H54 (cell line): ENCODE measurements at places on chromosomes 3 and 15.

DNA sequence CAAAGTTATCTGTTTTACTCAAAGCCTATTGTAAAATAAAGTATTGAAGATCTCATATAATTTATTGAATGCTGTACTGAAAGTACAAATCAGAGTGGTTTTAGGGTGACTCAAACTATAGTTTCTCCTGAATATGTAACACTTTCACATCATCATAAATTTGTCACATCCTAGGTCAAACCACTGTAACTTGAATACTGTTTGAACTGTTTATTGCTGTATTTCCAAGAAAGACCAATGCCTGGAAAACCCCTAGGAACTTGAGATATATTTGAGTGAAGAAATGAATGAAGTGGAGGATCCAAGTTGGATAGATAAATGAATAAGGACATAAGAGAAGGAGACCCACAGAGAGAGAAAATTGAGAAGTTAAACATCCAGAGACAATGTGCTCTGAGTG, 348.2 kb downstream of the GRM7 start:
- DNase-seq: no peak

DNA sequence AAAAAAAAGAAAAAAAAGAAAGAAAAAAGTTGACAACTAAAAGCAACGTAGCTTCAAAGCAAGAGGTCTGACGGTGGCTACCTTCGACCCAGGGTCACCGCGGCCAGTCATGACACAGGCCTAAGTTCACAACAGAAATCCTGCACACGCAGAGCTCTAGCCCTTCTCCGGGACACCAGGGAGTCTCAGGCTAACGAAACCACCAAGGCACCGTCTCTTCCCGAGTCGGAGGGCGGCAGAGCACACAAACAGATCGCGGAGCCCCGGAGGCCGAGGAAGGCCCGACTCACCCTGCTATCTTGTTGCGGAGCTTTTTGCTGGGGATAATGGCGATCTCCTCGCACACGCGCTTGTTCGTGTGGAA, 584 bp downstream of the RPS17 start:
- DNase-seq: no peak

DNA sequence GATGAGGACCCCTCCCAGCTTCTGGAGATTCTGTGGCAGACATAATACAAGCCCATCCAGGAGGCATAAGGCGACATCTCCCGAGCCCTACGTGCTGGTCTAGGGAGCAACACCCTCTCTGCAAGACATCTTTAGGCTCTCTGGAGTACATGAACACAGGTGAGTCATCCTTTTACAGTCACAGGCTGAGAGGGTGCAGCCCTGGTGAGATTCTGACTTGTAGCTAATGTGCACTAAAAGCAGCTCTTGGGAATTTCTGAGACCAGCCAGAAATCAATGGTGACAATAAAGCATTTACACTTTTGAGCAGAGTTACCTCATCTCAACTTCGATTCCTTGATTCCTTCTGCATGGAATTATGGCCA, 131.1 kb downstream of the XXYLT1 start:
- peak; percentile 89 for DNase-seq

DNA sequence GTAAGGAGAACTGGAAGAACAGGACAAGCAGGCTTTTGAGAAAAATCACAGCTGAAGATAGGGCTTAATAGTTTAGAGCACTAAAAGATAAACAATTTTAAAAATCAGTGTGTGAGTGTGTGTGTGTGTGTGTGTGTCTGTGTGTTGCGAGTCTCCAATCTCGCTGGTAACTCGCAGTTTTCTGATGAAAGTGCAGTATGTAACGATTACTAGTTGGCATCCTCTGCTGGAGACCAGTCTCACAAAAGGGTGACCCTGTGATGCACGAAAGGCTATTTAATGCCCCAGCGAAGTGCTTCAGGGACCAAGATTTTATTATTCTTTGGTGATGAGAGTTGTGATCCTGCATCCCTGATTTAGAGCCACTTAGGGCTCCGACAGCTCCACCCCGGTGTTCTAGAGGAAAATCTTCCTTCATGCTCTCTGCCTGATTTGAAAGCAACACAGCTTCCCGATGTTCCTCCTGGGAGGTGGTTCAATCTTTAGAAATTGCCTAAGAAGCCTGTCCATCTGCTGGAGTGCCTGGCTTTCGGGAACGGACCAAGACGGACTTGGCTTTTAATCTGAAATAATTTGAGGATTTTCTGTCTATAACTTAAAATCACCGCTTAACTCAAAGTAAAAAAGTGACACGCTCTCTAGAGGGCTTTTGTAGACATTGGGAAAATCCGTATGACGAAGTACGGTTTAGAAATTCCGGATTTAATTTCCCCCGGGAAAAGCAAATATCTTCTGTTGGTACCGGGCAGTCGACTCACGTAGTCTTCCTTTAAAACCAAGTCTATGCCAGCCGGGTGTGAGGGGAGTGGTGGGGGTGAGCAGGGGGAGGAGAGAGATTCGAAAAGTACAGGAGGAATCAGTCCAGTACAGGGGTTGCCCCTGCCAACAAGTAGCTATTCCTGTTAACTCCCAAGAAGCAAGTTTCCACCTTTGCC, 1.1 kb upstream of the ALCAM start:
- no peak for DNase-seq

DNA sequence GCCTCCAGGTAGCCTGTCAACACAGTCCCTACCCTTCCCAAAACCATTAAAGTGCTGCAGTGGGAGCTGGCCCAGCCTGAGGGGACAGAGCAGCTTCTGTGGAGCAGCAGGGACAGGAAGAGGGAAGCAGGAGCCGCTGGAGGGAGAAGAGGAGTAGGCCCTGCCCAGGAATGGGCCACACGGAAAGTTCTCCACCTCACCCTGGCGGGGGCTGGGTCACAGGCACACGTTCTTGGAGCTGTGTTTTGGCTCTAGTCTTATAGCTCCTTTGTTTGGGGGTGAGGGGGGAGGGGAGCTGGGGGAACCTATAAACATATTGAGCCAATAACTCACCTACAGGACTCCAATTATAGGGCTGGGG, 508.6 kb downstream of the SHQ1 start:
- no peak for DNase-seq

DNA sequence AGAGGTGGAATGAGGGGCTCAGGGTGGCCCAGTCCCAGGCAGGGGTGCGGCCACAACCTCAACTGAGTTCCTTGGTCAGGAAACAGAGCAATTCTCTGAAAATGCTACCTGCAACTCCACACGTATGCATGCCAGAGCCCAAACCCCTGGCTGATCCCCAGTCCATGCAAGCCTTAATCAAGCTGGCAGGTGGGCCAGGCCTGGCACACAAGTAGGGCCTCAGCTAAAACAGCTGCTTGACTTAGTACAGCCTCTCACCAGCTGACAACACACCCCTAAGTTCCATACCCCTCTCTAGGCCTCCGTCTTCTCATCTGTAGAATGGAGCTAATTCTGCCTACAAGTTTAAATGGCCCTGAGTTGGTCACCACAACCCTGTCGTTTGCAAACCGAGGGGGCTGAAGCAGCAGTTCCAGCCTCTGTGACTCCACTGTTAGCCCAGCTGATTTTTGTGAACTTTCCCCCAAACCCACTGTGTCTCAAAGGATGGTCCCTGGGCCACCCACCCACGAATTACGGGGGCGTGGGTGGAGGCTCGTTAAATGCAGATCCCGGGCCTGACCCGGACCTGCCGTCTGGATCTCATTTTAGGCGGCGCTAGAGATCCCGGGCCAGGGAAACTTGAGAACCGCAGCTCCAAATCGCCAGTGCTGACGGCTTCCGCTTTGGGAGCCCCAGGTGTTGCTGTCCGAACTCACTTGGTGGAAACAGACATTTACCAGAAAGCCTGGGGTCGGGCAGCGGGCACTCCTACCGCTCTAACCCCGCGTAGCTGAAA, 927 bp downstream of the CHDH start:
- no peak for DNase-seq

DNA sequence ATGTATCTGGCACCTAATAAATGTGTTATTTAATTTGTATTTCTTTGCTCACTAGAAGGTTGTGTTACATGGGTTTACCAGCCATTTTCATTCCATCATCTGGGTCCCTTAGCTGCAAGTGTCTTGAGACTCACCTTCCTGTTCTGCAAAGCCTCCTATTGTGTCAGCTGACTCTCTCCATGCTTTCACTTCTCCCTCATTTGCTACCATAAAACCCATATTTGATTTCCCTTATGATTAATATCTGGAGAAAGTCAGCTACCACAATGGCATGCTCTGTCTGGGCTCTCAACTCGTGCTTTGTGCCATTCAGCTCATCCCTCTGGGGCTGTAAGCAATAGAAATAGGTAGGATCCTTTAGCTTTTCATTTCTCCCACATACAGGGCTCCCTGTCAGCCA, 79.5 kb upstream of the EIF1B start:
- no peak for DNase-seq

DNA sequence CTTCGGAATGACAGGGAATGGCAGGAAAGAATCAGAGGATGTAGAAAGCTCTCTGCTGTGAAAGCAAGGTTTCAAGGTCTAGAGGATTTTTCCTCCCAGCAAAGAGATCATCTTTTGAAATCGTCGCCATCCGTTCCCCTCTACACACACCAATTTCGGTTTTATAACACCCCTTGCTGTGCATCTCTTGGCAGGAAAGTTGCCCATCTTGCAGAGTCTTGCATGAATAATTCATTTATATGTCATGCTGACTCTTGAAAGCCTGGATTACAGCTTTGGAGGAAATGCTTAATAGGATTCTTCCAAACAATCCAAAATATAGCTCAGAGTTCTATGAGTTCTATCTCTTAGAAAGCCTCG, 262.7 kb downstream of the CHL1 start:
- no peak for DNase-seq

- DNase-seq: no peak
Observed at GRCh38 chr15:32994810-32995424, 199.6 kb downstream of the FMN1 start.

DNA sequence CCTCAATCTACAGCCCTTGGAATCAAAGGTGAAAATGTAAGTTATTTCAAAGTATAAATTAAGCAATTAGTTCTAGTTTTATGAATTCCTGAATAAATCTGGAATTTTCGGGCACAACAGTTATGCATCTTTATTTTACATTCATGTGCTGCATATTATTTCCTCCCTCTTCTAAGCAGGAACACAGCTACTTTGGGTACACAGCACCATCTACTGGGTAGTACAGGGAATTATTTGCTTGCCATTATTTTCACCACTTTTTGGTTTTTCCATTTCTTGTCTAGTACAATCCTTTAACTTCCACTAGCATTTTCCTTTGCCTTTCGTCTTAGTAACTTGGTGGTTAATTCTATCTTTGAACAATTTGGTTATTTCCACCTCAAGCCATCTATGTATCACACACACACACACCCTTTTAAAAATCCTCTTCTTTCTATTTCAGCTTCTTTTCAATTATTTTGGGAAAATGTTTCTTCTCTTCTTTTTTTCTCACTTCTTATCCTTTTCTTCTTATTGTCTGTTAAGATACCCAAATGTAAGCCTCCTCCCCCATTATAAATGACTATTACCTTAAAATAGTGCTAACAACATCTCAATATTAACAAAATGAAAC, 451.0 kb downstream of the MFSD1 start:
- DNase-seq: no peak

DNA sequence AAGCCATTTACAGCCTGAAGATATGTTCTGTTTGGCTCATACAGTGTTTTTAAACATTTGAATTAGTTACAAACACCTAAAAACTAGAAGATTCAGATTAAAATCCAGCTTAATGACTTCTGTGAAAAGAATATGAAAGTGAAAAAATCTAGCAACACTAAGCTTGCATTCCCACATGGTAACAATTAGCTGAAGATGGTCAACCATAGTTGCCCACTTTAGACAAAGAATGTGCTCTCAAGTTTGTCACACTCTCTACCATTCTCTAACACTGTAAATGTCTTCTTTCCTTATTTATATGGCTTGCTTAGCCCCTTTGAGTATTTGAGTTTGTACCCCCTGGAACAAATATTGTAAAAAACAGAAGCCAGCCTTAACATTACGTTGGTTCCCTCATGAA, 32.7 kb downstream of the HDGFL3 start:
- no peak for DNase-seq

DNA sequence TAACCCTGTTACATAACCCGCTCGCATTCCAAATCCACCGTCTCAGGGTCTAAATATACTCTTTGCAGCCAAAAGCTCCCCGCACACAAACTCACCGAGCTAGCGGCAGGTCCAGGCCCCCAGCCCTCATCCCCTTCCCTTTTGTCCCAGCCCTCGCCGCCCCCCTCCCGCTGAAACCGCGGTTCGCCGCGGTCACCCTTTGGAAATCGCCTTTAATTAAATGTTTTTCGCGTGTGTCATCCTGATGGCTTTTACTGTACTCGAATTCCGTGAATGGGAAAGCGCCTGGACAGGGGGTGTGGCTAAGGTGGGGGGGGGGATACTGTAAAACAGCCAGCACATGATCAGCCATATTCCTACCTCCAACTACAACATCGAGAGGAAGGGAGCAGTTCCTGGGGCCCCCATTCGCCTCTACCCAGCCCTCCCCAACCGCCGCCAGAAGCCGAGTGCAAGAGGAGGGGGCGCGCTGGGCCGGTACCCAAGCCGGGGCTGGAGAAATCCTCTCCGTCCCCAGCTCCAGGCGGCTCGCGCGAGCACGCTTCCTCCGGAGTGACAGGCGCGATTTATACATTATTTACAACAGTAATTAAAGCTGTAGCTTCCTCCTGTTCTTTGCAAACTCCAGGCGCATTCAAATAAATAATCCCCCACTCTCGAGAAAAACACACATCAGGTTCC, 1.7 kb downstream of the RORA start:
- peak; percentile 31 for DNase-seq
